ENCODE measurements at places on chromosomes 1 and 21.
A peak's percentile ranks its signal among the peaks of the same experiment; 100 is the strongest.

- peak; percentile 54 for DNase-seq
Observed at GRCh38 chr1:205504311-205505075, at the start of gene CDK18. CDK18 (plus strand) TSS chr1:205504669; CDS start chr1:205523168, 18,499 bp downstream.

GRCh38 chr1:177825276-177825901, 144.5 kb downstream of the SEC16B start:
- DNase-seq: no peak

GRCh38 chr21:8988696-8989095, 1532.7 kb upstream of the TPTE start:
- no peak for DNase-seq

DNA sequence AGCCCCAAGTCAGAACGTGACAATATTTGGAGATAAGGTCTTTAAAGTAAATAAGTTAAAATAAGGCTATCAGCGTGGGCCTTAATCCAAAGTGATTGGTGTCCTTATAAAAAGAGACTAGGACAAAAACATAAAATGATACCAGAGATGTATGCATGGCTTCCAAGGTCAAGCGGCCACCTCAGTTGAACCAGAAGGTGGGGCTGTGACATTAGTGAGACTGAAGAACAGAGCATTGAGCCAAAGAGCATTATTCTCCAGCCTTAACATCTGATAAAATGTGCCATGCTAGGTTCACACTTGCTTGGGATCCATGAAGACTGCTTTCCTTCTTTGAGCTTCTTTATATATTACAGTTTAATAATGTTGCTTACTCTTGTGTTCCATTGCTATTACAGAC, 554.6 kb downstream of the PLA2G4A start:
- no peak for DNase-seq

GRCh38 chr1:54987919-54988705, 7.7 kb downstream of the TMEM61 start:
- DNase-seq: no peak

DNA sequence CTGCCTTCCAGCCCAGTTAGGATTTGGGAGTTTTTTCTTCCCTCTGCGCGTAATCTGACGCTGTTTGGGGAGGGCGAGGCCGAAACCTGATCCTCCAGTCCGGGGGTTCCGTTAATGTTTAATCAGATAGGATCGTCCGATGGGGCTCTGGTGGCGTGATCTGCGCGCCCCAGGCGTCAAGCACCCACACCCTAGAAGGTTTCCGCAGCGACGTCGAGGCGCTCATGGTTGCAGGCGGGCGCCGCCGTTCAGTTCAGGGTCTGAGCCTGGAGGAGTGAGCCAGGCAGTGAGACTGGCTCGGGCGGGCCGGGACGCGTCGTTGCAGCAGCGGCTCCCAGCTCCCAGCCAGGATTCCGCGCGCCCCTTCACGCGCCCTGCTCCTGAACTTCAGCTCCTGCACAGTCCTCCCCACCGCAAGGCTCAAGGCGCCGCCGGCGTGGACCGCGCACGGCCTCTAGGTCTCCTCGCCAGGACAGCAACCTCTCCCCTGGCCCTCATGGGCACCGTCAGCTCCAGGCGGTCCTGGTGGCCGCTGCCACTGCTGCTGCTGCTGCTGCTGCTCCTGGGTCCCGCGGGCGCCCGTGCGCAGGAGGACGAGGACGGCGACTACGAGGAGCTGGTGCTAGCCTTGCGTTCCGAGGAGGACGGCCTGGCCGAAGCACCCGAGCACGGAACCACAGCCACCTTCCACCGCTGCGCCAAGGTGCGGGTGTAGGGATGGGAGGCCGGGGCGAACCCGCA, at the start of gene PCSK9:
PCSK9 (plus strand) TSS at position 207 of the 741 bp plus-strand sequence; CDS start at position 497, 290 bp downstream.
- DNase-seq: no peak

DNA sequence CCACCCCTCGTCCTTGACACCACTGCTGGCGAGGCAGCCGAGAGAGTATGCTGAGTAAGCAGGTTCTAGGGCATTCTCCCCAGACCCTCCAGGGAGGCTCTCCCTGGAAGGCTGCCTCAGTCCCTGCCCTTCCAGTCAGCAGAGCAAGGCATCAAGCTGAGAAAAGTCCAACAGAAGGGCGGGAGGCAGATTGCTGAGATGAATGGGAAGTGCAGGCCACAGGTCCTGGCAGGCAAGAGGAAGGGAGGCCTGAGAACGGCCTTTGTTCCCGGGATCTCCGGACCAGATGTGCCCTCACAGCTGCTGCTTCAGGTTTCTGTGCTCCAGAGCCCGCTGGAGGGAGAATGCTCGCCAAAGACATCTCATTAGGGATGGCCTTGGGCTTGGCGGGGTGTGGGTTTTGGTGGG, 270.0 kb upstream of the VAMP3 start:
- DNase-seq: no peak

- peak; percentile 41 for DNase-seq
Observed at GRCh38 chr1:222654849-222655248, 37.0 kb downstream of the MIA3 start.

- DNase-seq: no peak
Observed at GRCh38 chr1:77704736-77705135, 22.3 kb upstream of the ZZZ3 start.

GRCh38 chr1:218852527-218852926, 321.2 kb upstream of the LYPLAL1 start:
- no peak for DNase-seq

DNA sequence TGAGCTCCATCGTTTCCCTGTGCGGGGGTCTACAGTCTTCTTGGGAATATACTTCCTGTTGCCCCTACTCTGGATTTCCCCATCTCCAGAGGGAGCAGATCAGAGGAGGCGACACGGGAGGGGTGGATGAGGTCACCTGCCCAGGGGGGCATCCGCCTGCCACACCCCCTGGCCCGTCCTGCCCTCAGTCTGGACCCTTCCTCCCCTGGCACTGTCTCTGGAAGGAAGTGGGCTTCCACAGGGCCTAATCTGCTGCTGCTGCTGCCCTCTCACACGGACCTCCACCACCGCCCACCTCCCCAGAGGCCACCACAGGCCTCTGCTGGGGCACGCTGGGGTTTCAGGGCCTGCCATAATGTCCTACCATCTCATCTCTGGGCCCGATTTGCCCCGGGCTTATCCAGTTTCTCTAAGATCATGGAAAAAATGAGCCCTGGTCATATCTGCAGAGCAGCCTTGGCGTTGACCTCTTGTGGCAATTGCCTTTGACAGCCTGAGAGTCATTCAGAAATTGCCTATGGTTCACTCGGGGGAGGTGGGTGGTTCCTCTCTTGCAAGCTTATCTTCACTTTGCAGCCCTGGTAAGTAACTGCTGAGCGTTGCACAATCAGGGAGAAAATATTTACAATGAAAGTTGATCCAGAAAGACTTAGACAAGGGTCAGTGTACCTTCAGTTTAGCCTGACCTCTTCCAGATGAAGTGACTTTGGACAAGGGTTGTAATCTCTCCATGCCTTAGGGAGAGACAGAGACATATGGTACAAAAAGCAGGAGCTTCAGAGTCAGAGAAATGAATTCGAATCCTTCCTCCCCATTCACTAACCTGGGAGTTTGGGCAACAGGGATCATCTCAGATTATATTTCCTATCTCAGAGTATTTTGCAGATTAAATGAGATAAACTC, 252.4 kb downstream of the TOMM20 start:
- DNase-seq: no peak

DNA sequence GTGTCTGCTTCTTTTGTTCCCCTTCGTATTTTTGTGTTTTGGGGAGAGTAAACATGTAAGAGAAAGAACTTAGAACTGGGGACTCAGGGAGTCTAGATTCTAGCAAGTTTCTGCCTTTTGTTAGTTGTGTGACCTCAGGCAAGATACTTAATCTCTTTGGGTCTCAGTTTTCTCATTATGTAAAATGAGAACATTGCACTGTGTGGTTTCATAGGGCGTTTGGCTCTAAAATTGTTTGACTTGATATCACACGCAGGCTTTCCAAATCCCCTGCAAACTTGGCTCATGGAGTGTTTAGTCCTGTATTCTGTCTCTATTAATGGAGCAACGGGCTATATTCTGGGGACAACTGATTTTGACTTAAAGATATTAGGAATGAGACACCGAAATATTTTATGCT, 57.7 kb downstream of the NTNG1 start:
- no peak for DNase-seq

- peak; percentile 44 for DNase-seq
Observed at GRCh38 chr1:228236744-228237143, 28.9 kb downstream of the OBSCN start.

- DNase-seq: no peak
Observed at GRCh38 chr1:52190500-52191252, 48.8 kb downstream of the ZFYVE9 start.

- DNase-seq: no peak
Observed at GRCh38 chr21:27058673-27059605, 92.1 kb upstream of the ADAMTS5 start.

GRCh38 chr1:61853583-61853982, 111.3 kb downstream of the PATJ start:
- no peak for DNase-seq

GRCh38 chr1:208781391-208782045, 537.3 kb upstream of the PLXNA2 start:
- no peak for DNase-seq

DNA sequence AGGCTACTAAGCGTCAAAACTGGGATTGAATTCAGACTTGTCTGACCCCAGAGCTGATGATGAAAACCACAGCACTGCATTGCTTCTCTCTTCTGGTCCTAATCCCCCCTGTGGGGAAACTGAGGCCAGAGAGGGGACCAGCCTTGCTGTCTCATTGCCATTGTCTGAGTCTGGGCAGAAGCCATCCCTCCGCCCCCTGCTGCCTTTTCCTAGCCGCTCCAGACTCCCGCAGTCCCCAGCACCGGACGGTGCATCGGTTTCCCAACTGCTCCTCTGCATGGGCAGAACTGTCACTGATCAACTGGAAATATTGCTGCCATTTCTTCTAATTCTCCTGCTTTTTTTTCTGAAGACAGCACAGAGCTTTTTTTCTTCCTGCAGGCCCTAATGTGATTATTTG, 157.4 kb downstream of the ACTL8 start:
- no peak for DNase-seq

- no peak for DNase-seq
Observed at GRCh38 chr1:151346082-151346768, 827 bp downstream of the RFX5 start.

GRCh38 chr1:9361630-9362260, 69.1 kb downstream of the SPSB1 start:
- no peak for DNase-seq

GRCh38 chr1:98989556-98989907, 15.1 kb downstream of the PLPPR5 start:
- no peak for DNase-seq

DNA sequence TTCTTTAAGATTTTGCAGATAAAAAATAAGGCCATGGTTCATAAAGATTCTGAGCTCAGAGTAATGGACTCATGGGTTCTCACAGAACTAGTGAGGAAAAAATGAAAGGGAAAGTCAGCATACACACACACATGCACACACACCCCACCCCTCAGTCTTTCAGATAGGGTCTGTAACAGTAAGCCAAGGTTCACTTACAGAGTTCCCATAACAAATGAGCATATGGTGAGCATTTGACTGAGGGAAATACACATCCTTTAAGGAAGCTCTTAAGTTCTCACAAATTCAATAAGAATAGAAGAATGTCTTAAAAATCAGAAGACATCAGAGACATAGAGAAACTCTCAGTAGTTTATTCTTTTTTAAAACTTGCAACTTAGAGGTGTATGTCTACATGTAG, 57.9 kb downstream of the NTMT2 start:
- no peak for DNase-seq

- DNase-seq: no peak
Observed at GRCh38 chr1:209926045-209926444, 12.0 kb upstream of the SYT14 start.

- DNase-seq: no peak
Observed at GRCh38 chr1:98073823-98074222, 153.0 kb upstream of the DPYD start.

GRCh38 chr21:46264046-46264689, 21.2 kb downstream of the MCM3AP start:
- no peak for DNase-seq

DNA sequence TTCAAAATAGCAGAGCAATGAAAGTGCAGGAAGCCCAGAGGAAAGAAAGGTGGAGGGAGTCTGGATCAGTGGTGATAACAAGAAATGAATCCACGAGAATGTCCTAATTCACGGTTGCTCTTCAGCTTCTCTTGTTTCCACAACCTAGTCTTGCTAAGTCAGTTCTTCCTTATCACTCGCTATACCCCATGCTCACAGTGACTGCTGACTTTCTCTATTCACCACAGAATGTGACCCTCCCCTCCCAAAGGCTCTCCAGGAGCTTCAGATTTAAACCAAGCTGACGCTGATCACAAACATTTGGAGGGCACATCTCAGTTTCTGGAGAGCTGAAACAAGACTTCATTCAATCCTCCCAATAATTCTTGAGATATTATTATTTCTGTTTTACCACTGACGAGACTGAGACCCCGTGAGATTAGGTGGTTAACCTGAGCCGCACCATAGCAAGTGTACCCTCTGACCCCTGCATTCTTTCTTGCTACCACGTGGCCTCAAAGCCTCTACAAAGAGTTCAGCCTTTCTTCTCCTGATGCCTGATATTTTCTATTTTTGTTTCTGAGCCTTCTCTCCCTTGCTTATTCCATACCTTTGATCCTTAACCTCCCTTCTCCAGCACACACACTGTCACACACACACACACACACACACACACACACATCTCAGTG, 10.7 kb upstream of the CCN1 start:
- DNase-seq: no peak

- DNase-seq: no peak
Observed at GRCh38 chr21:23398726-23399125, 2208.6 kb downstream of the MRPL39 start.

DNA sequence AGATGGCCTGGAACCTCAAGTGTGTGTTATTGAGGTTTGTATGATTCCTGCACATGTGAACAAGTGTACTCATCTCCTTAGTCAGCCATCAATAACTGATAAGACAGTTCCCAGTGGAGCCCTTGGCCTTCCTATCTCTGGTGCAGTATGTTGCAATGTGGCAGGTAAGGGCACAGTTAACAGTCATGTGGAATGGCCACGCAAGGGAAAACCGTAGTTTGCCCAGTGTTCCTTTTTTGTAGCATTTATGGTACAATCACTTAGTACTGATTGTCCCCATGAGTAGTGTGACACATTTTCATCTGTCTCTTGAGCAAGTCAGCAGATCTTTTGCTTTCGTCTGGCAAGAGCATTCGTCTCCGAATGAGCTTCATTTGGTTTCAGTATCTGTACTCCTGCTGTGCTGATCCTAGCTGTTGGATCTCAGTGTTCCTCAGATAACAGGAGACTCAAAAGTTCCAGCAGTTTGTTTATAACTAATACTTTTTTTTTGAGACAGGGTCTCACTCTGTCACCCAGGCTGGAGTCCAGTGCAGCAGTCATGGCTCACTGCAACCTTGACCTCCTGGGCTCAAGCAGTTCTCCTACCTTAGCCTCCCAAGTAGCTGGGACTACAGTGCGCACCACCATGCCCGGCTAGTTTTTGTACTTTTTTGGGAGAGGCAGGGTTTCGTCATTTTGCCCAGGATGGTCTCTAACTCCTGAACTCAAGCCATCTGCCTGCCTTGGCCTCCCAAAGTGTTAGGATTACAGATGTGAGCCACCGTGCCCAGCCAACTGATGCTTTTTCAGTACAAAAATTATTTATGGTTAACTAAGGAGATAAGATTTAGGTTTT, 8.2 kb downstream of the CTPS1 start:
- DNase-seq: no peak

Data from germinal center (tissue), 1 donor.